ENCODE measurements at places on chromosomes 7 and 10. TPM values are rescaled to one million over a fixed set of nuclear protein-coding genes. Genes with fewer than 3 reads are reported as not detected.

DNA sequence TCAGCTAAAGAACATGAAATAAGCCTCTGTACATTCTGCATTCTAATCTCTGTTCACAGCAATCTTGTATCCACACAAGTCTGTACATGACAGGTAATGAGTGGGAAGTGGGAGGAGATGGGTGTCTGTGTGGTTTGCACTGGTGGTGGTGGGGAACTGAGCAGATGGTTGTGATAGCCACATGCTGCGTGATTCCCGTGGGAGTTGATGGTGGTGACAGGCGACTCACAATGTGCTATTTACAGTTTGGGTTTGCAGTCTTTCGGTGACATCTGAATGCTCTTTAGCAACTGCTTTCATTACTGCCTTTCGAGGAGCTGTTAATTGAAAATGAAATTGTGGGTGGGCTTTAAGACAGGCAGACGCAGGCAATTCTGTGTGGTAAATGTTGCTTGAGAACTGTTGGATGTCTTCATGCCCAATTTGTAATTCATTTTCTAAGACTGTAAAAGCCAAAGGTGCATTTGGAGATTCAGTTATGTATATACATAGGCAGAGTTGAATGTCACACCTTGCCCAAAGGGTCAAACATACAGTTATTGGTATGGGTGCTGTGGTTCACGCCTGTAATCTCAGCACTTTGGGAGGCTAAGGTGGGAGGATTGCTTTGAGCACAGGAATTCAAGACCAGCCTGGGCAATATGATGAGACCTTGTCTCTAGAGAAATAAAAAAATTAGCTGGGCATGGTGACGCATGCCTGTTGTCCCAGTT is 308.2 kb downstream of the AUTS2 start:
- DNase-seq, result no peak

GRCh38 chr7:922334-923107 is 32.0 kb downstream of the ADAP1 start:
- no peak for DNase-seq

GRCh38 chr10:126073606-126074005 is 177.2 kb downstream of the FANK1 start:
- no peak for DNase-seq

- DNase-seq, result peak; percentile 12
Observed at GRCh38 chr7:55271069-55271626, 94.0 kb upstream of the LANCL2 start.

- no peak for DNase-seq
Observed at GRCh38 chr7:69775231-69775771, 177.0 kb downstream of the AUTS2 start.

The MYL10 gene
- not detected for total RNA-seq

The ZPBP gene
- total RNA-seq, result not detected

The IKZF1 gene
- total RNA-seq, result 2.4 TPM
